Colonic mucosa (tissue), 4 donors: ENCODE measurements at places on chromosomes 7 and 10. TPM values are rescaled to one million over a fixed set of nuclear protein-coding genes. Genes with fewer than 3 reads are reported as not detected.

DNA sequence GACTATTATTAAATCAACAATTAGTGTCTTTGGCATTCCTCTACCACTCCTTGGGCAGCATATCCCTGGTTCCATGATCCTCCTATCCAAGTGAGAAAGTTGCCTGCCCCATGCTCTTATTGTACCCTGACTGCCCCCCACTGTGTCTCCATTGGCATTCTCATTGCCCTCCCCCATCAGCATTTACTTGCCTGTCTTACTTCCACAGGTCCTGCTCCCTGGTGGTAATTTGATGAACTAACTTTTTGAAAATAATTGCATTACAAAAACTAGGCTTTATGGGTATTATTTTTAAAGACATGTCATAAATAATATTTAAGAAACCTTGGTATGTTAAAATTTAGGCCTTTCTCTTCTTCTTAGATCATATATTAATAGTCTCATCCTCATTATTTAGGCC, 346.4 kb downstream of the PCLO start:
- no peak for DNase-seq

GRCh38 chr7:159198016-159198724, 53.5 kb upstream of the VIPR2 start:
- DNase-seq, result no peak

DNA sequence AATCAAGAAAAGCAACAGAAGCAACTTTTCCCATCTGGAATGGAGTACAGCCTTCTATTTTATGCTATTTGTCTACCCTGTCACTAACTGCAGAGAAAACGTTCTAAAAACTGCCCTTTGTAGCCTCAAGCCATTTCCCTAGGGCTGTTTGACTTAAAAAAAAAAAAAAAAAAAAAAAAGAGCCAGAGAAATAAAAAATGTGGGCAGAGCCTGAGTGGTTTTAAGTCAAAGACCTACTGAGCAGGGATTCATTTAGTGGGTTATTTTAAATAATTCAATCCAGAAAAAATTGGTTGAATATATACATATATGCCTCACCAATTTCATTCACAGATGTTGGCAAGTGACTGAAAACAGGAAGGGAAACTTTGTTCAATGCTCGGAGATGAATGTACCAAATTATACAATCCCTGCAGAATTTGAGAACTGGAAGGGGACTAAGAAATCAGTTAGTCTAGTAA, 75.2 kb downstream of the PPP1R3C start:
- no peak for DNase-seq

- no peak for DNase-seq
Measured at GRCh38 chr10:12971001-12971788, 30.3 kb downstream of the CCDC3 start.

- DNase-seq, result no peak
Measured at GRCh38 chr7:29170781-29171180, 23.8 kb upstream of the CHN2 start.

DNA sequence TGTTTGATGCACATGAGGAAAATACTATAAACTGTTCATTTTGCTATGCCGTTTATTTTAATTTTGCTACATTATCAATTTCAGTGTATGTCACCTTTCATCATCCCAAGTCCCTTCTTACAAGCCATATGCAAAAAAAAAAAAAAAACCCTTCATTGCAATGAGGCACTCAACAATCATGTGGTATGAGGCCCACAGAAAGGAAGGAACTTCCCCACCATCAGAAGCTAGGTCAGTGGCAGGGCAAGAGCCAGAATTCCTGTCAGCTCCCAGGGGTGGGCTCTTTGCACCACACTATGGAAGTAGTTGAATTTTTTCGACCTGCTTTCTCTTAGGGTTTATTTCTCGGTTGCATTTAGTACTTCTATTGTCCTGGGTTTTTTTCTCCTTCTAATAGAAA, 75.4 kb downstream of the NOC3L start:
- no peak for DNase-seq

- no peak for DNase-seq
Measured at GRCh38 chr7:833601-834258, 1.5 kb downstream of the SUN1 start.

The C10orf62 gene
- not detected for total RNA-seq

DNA sequence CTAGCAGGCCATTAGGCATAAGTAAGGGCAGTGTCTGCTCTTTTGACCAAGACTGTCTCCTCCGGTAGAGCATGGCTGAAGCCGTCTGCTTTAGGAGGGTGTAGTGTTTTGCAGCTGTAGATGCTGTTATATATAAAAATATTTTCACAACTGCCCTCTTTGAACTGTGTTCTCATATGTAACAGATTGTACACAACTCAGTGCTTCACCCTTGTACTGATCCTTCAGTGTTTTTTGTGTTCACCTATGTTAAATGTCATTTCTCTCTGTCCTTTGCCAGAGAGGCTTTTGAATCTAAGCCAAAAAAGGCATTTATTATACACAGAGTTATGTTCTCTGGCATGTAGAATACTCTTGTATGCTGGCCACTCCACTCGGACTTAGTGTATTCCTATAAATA, 135.5 kb downstream of the BICC1 start:
- no peak for DNase-seq

The GPR15LG gene
- total RNA-seq, result 515 TPM

The FZD8 gene
- 11.7 TPM for total RNA-seq

- no peak for DNase-seq
Measured at GRCh38 chr7:32618987-32619386, 123.7 kb downstream of the AVL9 start.

- no peak for DNase-seq
Measured at GRCh38 chr10:75038335-75038734, 73.1 kb upstream of the SAMD8 start.

GRCh38 chr10:86311906-86312305, 54.7 kb downstream of the GRID1 start:
- DNase-seq, result no peak

DNA sequence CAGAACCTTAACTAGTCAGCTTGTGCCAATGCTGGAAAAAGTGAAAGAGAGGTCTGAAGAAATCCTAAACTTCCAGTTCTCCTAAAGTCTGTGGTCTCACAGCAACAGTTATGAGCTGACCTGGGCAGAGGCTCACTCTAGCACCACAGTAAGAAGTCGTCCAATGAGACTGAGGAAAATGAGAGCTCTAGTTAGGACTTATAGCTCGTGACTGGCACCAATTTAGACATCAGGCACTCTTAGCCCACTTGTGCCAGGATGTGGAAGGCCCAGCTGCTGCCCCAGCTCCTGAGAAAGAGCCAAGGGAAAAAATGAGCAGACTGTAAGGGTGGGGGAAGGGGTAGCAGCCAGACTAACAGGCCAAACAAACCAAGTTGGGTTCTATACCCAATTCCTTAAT, 7.6 kb downstream of the MMS19 start:
- no peak for DNase-seq

- DNase-seq, result no peak
Measured at GRCh38 chr10:98374217-98374985, 40.6 kb downstream of the PYROXD2 start.

DNA sequence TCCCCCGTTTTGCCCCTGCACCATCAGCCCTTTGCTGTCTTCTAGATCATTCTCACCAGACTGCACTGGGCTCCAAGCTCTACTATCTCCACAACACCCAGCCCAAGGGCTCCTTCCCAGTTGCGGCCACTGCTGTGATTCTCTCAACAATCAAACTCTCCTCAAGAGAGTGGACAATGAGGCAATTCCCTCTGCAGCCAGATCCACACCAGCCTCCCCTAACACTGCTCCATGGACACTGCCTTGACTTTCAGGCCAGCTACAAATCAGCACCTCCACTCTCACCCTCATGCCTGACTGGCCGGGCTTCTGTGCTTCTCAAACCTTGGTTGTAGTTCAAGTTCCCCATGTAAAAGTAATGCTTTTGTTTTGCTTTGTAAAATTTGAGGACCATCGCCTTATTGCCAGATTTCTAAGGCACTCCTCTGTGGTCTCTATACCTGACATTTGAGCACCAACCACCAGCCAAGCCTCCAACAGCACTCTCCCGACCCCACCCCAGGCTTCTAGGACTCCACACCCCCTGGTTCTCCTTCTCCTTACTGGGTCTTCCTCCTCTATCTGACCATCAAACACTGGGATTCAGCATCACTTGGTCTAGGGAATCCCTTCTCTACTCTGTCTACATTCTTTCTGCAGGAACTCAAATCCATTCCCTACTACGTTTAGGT, 45.4 kb downstream of the PPIF start:
- no peak for DNase-seq

- DNase-seq, result no peak
Measured at GRCh38 chr10:42754155-42755027, 28.2 kb upstream of the BMS1 start.

The HTR7 gene
- total RNA-seq, result 0.29 TPM

- no peak for DNase-seq
Measured at GRCh38 chr7:92848441-92848840, 12.1 kb upstream of the CDK6 start.

DNA sequence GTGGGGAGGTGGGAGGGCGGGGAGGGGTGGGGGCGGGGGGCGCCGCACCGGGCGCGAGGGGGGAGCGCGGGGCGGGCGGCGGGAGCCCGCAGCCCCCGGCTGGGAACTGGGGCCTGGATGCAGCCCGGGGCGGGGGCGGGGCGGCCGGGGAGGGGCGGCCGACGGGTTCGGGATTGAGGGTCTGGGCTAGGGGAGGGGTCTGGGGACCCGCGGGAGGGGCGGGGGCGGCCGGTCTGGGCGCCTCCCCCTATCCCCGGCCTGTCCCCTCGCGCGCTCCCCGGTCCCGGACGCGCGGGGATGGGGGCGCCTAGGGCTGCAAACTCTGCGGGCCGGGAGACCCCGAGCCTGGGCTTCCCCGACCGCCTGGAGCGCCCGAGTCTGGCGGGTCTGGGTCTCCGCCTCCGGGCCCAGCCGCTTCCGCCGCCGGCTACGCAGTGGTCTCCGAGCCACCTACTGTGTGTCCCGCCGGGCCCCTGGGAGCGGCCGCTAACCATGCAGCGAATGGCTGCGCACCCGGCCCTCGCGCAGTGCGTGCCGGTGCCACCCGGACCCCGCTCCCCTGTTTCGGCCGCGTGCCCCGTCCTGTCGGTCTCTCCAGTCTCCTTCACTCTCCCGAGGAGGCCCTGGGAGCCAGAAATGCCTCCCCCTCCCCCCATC, 375 bp upstream of the FGF8 start:
- DNase-seq, result no peak

DNA sequence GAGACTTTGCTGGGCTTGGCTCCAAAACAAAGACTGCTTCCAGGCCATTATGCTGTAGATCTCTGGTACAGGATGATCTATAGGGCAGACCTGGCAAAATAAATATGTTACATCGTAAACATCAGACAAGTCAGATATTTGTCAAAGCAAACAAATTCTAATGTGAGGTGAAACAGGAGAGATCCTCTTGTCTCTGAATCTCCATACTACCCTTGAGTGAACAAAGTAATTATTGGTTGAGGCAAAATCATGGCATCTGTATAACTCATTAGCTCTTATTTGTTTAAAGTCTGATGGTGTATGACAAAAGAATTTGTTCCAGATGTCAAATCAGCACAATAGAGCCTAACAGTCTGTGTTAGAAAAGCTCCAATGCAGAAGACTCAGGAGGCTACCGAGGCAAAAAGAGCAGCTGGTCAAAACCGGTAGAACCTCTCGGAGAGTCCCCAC, 1291.5 kb downstream of the TYW1 start:
- no peak for DNase-seq

DNA sequence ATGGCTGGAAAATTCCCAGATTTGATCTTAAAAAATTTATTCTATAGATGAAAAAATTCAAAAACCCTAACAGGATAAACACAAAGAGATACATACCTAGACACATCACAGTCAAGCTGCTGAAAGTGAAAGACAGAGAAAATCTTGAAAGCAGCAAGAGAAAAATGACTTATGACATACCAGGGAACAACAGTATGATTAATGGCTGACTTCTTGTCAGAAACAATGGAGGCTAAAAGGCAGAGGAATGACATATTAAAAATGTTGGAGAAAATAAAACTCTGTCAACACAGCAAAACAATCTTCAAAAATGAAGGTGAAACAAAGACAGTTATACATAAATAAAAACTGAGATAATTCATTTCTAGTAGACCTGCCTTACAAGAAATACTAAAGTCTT, 442.7 kb downstream of the IPMK start:
- DNase-seq, result no peak

- no peak for DNase-seq
Measured at GRCh38 chr10:51892965-51893658, 193.7 kb upstream of the CSTF2T start.

GRCh38 chr10:28687683-28688001, 10.3 kb downstream of the BAMBI start:
- no peak for DNase-seq

The WNT16 gene
- total RNA-seq, result 0.11 TPM

GRCh38 chr7:51328351-51328801, 11.8 kb upstream of the COBL start:
- DNase-seq, result no peak

- DNase-seq, result no peak
Measured at GRCh38 chr10:29257784-29258135, 31.1 kb upstream of the LYZL1 start.

DNA sequence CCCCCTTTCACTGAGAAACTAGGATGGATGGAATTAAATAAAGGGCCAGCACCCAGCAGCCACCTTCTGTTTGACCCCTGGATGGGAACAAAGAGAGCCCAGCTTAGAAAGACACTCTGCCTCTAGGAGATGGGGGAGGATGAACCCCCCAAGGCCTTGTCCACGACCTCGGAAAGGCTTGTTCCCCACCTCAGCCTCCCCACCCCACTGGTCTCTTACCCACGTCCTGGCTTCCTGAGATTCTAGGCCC, 9.7 kb downstream of the ITPRIP start:
- no peak for DNase-seq

The FFAR4 gene
- total RNA-seq, result 44.2 TPM

GRCh38 chr10:30542895-30543288, 86.7 kb downstream of the LYZL2 start:
- DNase-seq, result no peak

- no peak for DNase-seq
Measured at GRCh38 chr7:90232430-90232829, 12.5 kb upstream of the CFAP69 start.

The PLXNA4 gene
- total RNA-seq, result 0.15 TPM

DNA sequence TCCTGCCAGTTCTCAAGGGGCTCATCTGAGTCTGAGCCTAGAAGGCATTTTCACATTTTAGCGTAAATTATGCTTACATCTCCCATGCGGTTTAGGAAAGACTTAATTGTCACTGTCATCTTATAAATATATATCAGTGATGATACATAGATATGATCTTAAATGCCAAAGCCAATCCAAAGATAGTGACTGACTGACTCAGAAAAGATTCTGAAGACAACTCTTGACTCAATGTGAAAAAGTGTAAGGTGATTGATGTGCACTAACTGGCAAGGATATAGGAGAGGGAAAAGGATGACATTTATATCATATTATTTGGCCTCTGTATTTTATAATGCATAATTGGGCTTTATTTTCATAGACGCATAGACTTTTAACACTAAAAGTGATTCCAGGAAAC, 84.9 kb upstream of the LRRN3 start:
- DNase-seq, result no peak

The OR6V1 gene
- not detected for total RNA-seq

- no peak for DNase-seq
Measured at GRCh38 chr7:33766405-33766804, 138.9 kb upstream of the BMPER start.

GRCh38 chr7:9028012-9028411, 594.6 kb downstream of the NXPH1 start:
- no peak for DNase-seq
